Gastroesophageal sphincter (tissue), 4 donors: ENCODE measurements at places on chromosomes 2 and 18.

GRCh38 chr2:46824611-46825010 is 91.0 kb downstream of the MCFD2 start:
- no peak for ATAC-seq

DNA sequence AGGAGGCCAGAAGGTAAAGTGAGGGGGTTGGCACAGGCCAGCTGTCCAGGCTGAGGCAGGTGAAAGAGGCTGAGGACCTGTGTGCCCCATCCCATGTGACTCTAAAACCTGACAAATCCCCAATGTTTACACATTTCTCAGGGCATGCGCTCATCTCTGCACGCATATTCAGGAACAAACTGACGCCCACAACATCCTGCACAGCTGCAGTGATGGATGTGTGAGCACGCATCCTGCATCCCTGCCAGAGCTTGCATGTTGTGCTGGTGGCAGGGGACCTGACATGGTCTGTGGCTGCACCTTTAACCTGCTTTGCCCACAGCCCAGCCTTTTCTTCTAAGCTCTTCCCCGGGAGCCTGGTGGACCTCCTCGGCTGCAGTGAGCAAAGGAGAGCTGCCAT is 83.1 kb downstream of the FBXO15 start:
- no peak for ATAC-seq

GRCh38 chr2:234145511-234145910 is 95.0 kb downstream of the SPP2 start:
- ATAC-seq, result no peak

GRCh38 chr2:186036862-186037449 is 298.4 kb downstream of the FSIP2 start:
- ATAC-seq, result no peak

DNA sequence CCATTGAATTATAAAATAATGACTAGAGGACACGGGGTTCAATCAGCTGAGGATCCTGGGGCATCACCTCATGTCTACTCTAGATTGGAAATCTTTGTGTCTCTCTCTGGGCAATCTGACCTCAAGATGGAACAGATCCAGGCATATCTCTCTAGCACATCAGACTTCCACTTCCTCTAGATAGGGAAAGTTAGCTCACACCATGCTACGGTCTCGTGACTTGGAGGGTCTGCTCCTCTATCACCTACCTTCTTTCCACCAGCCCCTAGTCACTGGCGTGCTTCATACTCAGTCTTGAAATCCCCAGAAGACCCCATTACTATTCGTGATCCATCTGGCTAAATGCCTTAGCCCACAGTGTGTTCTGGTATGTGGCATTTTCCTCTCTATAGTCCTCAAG is 148.8 kb downstream of the ANKRD44 start:
- ATAC-seq, result no peak

DNA sequence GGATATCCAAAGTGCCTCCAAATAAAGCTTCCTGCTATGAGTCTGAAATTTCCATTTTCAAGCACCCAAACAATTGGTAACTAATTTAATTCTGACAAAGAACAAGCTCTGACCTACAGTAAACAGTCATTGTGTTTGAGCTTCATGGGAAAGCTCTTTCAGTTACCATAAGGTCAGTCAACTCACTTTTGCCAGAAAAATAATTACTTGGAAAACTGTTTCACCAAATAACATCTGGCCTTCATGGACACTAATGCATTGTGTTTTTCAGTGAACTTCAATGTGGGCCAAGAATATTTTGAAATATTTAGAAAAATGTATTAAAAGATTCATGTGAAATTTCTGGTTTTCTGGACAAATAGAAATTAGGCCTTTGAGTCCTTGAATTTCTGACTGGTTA is 369.9 kb downstream of the GALR1 start:
- ATAC-seq, result no peak

DNA sequence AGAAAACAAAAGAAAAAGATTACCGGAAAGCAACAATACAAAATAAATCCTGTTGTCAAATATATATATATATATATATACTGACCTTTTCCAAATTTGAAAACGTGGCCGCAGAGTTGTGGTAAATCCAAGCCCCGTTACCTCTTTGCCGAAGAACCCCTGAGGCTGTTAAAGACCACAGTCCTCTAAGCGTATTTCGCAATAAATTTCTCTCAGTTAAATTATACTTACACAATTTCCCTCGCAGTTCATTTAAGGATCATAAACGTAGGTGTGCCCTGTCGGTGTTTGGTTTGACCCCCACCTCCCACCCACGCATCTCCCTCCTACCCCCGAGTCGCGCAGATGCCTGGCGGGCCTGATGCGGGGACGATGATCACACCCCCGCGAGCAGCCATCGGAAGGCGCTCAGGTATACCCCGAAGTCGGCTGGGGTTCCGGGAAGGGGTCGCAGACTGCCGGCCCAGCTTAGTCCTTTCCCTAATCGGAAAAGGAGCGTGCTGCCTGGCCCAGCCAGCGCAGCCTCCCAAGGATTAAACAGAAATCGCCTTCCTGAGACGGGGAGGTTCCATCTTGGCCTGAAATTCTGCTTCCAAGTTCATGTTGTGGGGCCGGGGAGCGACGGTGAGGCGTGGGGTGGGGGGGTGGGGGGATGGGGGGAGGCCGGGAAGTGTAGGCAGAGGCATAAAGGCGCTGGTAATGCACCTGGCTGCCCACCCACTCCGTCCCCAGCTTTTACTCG is 2.9 kb upstream of the MEIS1 start:
- no peak for ATAC-seq

DNA sequence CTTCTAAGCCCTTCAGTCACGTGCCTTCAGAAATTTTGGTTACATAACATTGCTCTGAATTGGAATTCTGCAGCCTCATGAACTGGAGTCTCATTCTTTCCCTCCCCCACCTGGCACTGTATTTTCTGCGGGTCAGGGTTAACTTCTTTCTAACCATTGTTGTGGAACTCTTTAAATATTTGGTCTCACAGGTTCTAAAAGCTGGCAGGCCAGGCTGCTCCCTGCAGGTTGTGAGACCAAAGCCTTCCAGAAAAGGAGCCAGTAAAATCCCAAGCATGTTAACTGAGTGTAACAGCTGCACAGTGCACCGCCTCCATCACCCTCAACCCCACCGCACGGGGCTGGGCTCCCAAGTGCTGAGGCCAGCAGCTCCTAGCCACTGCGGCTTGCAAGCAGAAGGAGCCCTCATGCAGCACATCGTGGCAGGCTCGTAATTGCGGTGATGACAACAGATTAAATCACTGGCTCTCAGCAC is 174.1 kb upstream of the ALPP start:
- peak; percentile 74 for ATAC-seq

DNA sequence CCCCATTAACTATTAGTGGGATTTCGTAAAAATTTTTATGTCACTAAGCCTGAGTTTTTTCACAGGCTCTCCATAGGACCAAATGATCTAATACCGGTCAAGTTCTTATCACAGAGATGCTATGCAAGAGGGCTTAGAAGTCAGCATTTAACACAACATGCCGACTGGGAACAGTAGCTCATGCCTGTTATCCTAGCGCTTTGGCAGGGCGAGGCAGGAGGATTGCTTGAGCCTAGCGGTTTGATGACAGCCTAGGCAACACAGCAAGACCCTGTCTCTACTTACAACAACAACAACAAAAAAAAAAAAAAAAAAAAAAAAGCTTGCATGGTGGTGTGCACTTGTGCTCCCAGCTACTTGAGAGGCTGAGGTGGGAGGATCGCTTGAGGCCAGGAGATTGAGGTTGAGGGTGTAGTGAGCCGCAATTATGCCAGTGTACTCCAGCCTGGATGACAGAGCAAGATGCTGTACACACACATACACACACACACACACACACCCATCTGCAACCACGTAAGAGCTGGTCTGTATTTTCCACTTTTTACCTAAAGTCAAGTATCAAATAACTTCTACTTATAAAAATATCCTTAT is 67.6 kb upstream of the FAM124B start:
- no peak for ATAC-seq

- ATAC-seq, result no peak
Measured at GRCh38 chr2:96408616-96409015, 73.0 kb downstream of the NCAPH start.

DNA sequence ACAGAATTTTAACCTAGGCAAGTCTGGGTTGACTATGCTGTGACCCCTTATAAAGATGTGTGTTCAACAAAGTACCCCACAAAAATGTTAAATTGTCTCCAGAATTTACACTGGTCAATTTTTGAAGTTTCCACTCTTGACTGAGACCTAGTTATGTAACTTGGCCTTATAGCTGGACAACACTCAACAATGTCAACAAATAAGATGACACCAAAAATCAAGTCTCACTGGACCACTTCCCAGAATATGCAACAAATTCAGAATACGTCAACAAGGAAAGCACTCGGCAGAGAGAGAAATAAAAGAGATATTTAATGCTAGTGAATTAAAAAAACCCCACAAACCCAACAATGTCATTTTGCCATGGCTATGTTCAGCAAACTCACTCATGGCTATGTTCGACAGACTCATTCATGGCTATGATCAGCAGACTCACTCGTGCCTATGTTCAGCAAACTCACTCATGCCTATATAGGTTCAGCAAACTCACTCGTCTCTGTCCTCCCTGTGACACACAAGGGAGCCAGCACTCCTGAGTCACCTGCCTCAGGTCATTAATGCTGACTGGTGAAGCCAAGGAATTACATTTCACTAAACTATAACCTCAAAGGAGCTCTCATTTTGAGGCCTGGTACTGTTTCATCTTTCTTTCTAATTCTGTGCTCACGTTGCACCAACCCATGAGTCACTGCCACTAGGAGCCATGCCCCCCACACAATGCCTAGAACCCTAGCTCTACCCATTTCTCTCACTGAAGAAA is 72.7 kb downstream of the PTPN2 start:
- no peak for ATAC-seq

DNA sequence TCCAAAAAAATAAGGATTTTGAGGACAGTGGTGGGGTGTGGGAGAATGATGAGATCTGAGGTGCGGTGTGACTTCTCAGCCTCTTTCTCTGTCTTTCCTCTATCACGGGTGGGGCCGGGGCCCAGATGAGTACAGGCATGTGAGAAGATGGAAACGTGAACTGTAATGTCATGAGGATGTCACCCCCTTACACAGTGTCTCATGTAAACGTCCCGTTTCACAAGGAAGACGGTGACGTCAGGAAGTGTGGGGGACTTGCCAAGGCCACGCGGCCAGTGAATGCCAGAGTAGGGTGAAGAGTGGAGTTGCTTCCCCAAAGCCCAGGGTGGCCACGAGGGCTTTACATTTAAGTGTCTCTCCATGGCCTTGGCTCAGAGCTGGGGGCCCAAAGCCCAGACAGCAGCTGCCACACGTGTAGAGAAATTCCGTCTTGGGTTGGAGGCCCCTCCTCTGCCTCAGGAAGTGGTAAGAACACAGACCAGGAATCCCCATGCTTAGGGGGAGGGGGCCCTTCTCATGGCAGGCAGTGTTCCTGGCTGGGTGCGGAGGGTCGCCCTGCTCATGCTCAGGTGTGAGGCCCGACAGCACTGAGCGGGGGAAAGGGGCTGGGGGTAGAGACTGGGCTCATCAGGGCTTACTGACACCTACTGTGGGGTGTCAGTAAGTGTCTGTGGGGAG is 80.9 kb upstream of the SMAD7 start:
- ATAC-seq, result no peak

DNA sequence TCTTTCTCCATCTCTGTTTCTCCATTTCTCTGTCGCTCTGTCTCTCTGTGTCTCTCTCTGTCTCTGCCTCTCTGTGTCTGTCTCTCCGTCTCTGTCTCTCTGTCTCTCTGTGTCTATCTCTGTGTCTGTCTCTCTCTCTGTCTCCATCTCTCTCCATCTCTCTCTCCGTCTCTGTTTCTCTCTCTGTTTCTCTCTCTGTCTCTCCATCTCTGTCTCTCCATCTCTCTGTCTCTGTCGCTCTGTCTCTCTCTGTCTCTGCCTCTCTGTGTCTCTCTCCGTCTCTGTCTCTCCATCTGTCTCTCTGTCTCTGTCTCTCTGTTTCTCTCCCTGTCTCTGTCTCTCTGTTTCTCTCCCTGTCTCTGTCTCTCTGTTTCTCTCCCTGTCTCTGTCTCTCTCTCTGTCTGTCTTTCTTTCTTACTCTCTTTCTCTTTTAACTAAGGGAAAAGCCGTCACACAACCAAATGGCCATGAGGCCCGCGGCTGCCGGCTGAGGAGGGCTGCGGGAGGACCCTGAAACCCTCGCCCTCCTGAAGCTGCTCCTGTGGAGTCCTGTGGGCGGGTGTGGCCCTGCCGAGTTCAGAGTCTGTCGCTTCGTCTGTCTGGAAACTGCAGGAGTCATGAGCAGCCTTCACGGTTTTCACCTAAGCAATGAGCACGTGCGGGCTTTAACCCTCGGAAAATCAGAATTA is 29.3 kb downstream of the NFATC1 start:
- no peak for ATAC-seq

DNA sequence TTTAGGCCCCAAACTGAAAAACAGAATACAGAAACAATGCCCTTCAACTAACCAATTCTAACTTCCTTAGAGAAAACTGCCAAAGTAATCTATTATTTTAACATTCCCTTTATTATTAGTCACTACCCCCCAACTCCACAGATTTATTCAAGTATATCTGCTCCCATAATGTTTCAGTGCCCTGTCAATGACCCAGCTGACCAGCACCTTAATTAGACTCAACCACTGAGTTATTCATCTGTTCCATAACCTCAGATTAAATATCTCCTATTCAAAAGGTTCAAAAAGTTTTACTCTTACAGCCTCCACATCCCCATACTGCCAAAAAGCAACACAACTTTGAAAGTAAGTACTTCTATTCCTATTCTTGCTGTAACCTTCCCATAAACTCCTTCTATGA is 202.4 kb downstream of the EXOC6B start:
- ATAC-seq, result no peak

- no peak for ATAC-seq
Measured at GRCh38 chr2:157329524-157329923, 3.9 kb upstream of the ERMN start.

DNA sequence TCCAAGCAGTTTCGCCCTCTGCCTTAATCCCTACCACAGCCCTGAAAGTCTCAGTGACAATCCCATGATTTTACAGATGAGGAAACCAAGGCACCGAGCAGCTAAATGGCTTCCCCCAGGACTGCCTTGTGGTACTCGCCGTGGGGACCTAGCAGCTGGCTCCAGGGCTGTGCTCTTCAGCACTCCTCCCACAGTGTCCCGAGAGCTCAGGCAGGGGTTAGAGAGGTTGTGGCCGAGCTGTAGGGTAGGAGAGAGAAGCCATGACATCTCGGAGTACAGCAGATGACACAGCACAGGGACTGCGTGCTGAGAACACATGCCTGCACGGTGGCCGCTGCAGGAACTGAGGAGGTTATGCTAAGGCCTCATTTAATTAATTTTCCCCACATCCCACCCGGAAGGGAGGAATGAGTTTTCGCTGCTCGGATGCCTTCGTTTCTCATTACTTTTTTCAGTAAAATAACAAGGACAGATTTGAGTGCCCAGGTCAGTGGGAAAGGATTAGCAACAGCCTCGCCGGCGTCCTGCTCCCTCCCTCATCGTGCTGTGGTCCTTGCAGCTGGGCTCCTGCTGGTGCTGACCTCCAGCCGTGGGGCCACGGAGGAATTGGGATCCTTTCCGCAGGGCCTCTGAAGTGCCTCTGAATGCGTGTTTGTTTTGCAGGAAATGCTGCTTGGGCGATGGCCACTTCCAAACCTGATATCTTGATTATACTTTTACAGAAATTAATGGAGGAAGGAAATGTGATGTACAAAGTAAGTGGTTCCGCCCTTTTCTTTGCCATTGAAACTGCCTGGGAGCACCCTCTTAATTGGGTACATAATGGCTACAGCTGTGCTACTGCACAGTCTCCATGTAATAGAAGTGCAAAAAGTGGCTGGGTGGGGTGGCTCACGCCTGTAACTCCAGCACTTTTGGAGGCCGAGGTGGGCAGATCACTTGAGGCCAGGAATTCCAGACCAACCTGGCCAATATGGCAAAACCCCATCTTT is 61.2 kb downstream of the WDSUB1 start:
- ATAC-seq, result no peak

- ATAC-seq, result no peak
Measured at GRCh38 chr2:33406622-33407021, 69.8 kb upstream of the RASGRP3 start.
